ENCODE measurements at places on chromosomes 5 and 9.

DNA sequence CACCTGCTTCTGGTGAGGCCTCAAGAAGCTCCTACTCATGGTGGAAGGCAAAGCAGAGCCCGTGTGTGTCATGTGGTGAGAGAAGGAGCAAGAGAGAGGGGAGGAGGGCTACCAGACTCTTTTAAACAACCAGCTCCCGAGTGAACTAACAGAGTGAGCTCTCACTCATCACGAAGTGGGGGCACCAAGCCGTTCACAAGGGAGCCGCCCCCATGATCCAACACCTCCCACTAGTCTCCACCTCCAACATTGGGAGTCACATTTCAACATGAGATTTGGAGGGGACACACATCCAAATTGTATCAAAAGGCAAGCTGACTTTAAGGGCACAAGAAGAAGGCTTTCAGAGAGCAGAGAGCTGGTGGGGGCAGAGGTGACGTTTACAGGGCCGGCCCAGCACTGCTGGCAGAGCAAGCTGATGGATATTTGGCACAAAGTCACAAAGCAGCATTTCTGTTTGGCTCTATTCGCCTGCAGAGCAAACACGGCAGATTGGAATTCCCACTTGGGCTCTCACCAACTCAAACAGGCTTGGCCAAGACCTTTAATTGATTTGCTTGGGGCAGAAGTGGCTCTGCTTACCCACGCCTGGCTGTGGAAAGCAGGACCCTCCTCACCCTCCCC is 20.0 kb downstream of the PITX1 start:
- DNase-seq: no peak

GRCh38 chr9:101465326-101465915 is 29.8 kb upstream of the ALDOB start:
- DNase-seq: no peak

GRCh38 chr5:52728224-52728623 is 59.5 kb upstream of the ITGA1 start:
- no peak for DNase-seq

DNA sequence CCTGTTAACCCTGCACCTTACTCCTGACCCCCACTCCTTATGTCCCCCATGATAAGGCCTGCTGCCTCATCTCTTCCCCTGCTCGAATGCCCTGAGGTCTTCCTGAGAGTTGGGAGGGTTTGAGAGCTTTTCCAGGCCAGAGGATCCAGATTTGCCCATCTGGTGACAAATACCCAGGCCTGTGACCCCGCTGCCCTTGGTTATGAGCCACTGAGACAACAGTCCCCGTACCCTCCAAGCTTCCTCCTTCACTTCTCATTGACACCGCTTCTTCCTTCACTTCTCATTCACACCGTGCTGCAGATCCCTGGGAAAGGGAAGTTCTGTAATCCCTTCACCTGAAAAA is 593 bp downstream of the GM2A start:
- no peak for DNase-seq

DNA sequence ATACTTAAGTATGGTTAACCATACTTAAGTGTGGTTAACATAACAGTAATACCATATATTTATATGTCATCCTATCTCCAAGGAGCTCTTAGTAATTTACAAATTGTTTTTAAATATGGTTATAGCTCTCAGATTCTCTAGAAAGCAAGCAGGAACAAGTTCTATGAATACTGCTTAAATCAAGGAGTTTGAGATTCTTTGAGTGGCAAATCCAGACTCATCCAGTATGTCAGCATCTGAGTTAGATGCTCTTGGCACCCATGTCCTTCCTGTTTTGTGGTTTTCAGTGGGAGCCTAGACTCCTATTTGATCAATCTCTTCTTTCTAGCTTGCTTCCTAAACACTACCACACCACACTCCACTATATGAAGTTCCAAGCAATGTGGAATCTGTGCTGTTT is 114.7 kb upstream of the GDNF start:
- no peak for DNase-seq

DNA sequence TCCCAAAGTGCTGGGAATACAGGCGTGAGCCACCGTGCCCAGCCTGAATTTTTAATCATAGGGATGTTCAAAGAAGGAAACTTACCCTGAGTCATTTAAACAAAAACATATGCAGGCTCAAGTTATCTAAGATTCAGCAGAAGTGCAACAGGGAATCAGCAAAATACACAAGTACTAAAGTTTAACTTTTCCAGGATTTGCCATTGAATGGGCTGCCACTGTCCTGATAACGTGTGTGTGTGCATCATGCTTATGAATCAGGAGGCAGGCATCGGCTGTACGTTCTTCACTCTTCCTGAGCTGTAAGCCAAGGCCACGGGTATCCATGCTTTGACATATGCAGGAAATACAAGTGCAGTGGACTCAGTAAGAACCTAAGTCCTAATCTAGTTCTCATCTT is 48.8 kb upstream of the FST start:
- no peak for DNase-seq

DNA sequence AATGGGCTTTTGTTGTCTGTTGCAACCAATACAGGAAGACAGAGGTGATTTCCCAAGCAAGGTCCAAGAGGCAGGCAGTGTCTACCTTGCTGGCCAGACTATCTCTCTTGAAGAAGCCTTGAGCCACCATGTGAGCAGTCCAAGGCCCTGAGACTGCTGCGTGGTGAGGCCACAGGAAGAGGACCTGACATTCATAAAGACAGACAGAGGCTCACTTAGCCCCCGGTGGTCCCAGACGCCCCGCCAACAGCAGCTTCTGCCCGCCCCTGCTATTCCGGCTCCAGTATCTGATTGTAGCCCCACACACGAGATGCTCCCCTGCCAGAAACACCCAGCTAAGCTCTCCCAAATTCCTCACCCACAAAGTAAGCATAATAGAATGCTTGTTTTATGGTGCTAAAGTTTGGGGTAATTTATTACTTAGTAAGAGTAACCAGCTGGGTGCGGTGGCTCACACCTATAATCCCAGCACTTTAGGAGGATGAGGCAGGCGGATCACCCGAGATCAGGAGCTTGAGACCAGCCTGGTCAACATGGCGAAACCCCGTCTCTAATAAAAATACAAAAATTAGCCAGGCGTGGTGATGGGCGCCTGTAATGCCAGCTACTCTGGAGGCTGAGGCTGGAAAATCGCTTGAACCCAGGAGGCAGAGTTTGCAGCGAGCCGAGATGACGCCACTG is 22.8 kb upstream of the FUBP3 start:
- DNase-seq: no peak

All from stimulated activated CD8-positive, alpha-beta memory T cell treated with anti-CD3 and anti-CD28 coated beads, Interleukin-4, amount 100 ng/mL, for 1 hour (primary cell).